Fibroblast of the aortic adventitia (primary cell): ENCODE measurements at places on chromosomes 1 and 21. TPM values are rescaled to one million over a fixed set of nuclear protein-coding genes. Genes with fewer than 3 reads are reported as not detected.
A peak's percentile ranks its signal among the peaks of the same experiment; 100 is the strongest.

DNA sequence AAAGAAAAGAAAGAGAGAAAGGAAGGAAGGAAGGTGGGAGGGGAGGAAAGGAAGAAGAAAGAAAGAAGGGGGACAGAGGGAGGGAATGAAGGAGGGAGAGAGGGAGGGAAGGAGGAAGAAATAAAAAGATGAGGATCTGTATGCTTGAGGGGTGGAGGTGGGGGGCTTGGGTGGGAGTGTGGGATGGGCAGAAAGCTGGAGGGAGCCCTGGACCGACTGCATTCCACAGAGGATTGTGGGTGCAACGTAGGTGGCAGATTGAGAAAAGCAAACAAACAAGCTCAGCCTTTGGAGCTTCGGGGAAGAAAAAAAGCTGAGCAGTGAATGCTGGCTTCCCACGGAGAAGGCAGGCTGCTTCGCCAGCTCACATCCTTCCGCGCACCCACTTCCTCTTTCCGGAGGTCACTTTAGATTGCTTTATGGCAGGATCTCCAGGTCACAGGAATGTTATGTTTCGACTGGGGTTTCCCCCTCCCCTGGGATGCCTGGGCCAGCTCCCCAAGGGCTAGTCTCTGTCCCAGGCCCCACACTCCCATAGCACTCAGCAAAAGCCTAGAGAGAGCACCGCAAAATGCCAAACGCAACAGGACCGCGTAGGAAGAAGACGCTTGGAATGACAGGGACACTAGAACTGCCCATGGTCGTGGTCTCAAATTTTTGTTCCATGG, 20.7 kb upstream of the LGALS8 start:
- peak; percentile 54 for DNase-seq

DNA sequence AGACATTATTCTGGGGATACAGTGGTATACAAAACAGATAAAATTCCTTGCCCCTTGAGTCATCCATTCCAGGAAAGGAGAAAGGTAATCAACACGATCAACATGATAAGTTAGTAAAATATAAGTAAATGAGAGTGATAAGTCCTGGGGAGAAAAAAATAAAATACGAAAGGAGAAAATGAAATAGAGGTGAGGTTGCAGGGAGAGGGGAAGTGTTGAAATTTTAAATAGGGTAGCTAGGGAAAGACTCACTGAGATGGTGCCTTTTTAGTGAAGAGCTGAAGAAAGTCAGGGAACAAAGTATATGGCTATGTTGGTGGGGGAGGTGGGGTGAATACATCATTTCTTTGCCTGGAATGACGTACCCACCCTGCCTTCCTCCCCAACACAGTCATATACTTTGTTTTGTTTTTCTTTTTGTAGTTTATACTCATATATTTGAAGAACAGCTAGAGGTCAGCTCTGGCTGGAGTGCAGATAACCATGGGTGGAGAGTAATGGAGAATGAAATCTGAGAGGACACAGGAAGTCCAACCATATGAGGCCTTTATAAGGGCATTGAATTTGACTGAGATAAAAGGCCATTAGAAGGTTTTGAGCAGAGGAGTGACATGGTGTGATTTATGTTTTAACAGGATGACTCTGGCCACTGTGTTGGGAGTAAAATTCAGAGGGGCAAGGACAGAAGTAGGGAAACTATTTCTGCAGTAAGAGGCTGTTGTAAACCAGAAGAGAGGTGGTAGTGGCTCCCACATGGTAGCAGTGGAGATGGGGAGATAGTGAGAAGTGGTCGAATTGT, 54.8 kb downstream of the OSBPL9 start:
- DNase-seq: peak; percentile 65

GRCh38 chr1:152182431-152182830, 23.4 kb upstream of the RPTN start:
- DNase-seq: peak; percentile 48

DNA sequence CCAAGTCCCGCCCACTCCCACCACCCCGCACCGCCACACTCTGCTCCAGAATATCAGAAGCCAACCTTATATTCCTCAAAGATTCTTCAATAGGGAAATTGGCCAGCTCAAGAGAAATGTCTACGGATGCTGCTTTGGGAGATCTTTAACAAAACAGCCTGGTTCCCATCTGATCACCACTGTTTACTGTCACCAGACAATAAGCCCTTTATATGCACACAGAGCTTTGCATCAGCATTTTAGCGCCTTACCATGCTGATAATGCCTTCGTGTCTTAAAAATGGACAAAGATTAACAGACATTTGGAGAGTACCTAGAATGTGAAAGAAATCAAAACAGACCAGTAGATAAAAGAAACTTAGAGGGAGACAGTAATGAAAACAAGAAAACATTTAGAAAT, 141.7 kb upstream of the SYT6 start:
- DNase-seq: no peak

CORT gene
- total RNA-seq: 0.36 TPM in 1 of 2 replicates, not detected in the other

AIM2 gene
- not detected in 2 replicates for total RNA-seq

PTGS2 gene
- total RNA-seq: 1.2 and 15.0 TPM in 2 replicates
